ENCODE measurements at places on chromosomes 16 and 17.

DNA sequence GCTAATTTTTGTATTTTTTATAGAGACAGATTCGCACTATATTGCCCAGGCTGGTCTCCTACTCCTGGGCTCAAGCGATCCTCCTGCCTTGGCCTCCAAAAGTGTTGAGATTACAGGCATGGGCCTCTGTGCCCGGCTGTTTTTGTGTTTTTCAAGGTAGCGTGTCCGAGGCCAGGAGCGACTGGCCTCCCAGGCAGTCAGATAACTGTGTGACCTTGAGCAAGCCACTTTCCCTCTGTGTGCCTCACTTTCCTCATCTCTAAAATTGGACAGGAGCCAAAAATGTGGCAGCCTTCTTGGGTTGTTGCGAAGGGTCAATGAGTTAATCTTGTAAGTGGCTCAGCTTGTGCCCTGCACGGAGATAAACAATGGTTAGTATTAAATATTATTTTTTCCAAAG is 2.4 kb downstream of the ABCC1 start:
- DNase-seq: no peak

GRCh38 chr17:68820825-68821481 is 134.2 kb downstream of the ABCA8 start:
- no peak for DNase-seq

- peak; percentile 93 for DNase-seq
Observed at GRCh38 chr16:29807426-29808218, 1.3 kb downstream of the MAZ start.

- DNase-seq: peak; percentile 13
Observed at GRCh38 chr16:22126037-22126558, 33.8 kb downstream of the VWA3A start.

GRCh38 chr17:57750895-57751294 is 5.8 kb upstream of the CCDC182 start:
- no peak for DNase-seq

DNA sequence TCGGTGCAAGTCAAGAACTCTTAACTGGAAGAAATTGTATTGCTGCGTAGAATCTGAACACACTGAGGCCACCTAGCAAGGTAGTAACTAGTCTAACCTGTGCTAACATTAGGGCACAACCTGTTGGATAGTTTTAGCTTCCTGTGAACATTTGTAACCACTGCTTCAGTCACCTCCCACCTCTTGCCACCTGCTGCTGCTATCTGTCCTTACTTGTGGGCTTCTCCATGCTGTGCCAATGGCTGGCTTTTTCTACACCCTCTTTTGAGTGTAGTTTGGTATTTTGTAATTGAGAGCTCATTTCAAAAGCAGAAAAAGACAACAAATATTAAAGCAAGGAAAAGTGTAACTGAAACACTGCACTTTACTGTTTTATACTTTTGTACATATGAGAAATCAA is 7.7 kb upstream of the RASL10B start:
- no peak for DNase-seq

- DNase-seq: no peak
Observed at GRCh38 chr16:50574745-50575136, 26.5 kb downstream of the NKD1 start.

- no peak for DNase-seq
Observed at GRCh38 chr16:27379919-27380318, 22.1 kb upstream of the IL21R start.

GRCh38 chr17:4188076-4188475 is 45.1 kb downstream of the CYB5D2 start:
- no peak for DNase-seq

GRCh38 chr17:45814622-45815606 is 29.8 kb upstream of the SPPL2C start:
- no peak for DNase-seq

GRCh38 chr17:10089196-10089804 is 109.1 kb downstream of the GAS7 start:
- DNase-seq: no peak

GRCh38 chr17:6098050-6098822 is 28.1 kb downstream of the WSCD1 start:
- no peak for DNase-seq

DNA sequence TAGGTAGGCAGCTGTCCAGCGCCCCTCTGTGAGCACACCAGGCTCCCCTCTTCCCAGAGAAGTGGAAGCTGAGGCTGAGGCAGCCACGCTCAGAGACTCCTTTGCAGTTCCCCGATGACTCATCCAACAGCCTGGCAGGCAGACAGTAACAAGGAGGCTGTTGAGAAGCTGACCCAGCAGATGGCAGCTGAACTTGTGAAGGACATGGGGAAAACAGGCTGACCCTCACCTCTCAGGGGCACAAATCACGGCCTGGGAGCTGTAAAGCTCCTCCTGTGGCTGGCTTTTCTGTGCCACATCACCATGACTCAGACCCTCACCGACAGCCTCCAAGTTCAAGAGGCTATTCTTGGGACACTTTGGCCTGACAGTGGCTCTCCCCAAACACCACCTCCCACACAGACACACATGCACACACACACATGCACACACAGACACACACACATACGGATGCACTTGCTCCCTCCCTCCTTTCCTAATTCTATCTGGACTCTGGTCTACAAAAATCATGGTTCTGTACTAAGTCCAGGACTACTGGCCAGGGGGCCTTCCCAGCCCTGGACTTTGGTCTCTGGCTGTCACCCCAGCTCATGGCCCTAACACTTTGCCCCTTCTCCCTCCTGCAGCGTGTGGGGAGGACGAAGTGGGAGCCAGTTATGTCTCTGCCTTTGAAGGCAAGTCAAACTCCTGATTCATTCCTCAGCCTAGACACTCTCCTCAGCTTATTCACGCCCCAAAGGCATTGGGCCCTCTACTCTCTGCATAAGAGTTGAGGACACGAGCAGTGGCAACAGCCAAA is 23.2 kb downstream of the MAP3K14 start:
- DNase-seq: peak; percentile 97

- DNase-seq: no peak
Observed at GRCh38 chr16:7303660-7304200, 28.9 kb upstream of the RBFOX1 start.

GRCh38 chr17:58679263-58680037 is 12.4 kb downstream of the TEX14 start:
- peak; percentile 95 for DNase-seq

DNA sequence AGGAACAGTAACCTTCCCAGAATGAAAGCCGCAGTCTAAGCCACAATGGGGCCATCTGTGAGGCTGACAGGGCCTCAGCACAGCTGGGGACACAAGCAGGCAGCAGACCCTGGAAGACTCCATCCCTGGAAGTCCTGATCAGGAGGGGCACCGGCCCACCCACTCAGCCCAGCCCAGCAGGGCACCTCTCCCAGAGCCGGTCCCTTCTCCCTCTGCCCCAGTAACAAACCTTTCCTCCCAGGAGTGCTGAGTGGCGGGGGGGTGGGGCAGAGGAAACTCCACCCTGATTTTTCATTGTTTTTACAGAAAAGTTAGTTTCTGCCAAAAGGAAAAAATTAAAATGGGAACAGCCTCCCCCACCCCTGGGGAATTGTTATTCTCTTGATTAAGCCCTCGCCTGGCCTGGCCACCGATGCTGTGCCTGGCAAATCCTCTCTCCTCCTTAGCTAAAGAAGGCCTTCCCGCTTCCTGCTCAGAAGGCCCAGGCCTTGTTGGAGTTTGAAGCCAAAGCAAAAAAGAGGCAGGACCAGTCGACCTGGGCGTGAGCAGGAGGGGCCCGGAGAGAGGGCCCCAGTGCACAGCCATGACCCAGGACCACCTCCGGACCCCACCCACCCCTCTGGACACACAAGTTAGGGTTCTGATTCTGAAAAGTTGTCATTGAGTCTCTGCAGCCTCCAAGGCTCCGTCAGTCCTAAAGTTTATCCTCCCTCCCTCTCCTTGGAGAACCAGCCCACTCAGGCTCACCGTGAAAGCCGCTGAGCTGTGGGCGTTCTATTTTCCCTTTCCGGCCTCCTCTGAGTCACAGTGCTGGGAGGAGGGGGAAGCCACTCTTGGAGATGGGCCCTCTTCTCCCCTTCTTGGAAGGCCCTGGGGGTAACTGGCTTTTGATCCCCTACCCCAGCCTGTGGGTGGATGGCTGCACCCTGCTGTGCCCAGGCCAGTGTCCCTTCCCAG is 128.4 kb upstream of the TNRC6C start:
- peak; percentile 63 for DNase-seq

- DNase-seq: no peak
Observed at GRCh38 chr16:75097941-75098901, 18.4 kb downstream of the LDHD start.

DNA sequence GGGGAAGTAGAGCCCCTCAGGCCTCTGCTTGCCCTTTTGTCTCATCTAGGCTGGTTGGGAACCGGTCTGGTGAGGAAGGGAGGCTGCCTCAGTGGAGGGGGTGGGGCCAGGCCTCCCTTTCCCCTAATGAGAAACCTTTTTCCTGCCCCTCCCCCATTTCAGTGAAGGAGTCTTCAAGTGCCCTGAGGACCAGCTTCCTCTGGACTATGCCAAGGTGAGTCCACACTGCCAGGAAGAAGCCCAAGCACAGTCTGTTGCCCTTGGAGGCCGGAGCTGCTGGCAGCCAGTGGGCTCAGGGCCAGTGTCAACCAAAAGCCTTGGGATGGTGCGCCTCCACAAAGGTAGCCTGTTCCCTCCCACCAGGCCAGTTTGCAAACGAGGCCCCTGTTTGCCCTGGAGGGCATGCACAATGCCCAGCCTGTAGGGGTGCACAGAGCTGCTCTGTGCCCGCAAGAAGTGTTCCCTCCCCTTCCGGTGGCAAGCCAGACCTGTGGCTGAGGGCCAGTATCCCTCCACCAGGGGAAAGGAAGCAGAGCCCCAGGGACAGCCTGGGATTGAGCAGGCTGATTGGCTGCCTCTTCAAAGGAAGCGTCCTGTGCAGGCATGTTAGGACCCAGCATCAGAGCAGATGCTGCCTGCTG is 3.4 kb downstream of the TRAF4 start:
- DNase-seq: no peak

GRCh38 chr17:42253578-42253977 is 22.6 kb downstream of the STAT5B start:
- DNase-seq: no peak

DNA sequence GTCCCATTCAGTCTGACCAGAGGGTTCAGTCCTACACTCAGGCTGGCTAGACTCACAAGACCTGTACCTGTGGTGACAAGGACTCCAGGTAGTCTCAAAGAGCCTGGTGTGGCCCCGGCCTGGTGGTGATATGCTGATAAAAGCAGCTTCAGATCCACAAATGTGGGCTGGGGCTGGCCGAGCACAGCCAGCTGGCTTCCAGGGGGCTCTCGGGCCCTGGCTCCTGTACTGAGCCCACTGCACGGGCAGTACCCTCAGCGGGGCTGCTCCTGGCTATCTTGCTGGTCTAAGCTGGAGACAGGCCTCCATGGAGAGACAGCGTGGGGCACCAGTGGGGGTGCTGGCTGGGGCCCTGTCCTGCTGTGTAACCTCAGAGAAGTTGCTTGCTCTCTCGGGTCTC is 4.3 kb downstream of the SMIM5 start:
- no peak for DNase-seq

- peak; percentile 51 for DNase-seq
Observed at GRCh38 chr17:82244413-82245133, 15.7 kb downstream of the SLC16A3 start.

GRCh38 chr17:40075201-40075941 is 12.6 kb downstream of the THRA start:
- DNase-seq: no peak

DNA sequence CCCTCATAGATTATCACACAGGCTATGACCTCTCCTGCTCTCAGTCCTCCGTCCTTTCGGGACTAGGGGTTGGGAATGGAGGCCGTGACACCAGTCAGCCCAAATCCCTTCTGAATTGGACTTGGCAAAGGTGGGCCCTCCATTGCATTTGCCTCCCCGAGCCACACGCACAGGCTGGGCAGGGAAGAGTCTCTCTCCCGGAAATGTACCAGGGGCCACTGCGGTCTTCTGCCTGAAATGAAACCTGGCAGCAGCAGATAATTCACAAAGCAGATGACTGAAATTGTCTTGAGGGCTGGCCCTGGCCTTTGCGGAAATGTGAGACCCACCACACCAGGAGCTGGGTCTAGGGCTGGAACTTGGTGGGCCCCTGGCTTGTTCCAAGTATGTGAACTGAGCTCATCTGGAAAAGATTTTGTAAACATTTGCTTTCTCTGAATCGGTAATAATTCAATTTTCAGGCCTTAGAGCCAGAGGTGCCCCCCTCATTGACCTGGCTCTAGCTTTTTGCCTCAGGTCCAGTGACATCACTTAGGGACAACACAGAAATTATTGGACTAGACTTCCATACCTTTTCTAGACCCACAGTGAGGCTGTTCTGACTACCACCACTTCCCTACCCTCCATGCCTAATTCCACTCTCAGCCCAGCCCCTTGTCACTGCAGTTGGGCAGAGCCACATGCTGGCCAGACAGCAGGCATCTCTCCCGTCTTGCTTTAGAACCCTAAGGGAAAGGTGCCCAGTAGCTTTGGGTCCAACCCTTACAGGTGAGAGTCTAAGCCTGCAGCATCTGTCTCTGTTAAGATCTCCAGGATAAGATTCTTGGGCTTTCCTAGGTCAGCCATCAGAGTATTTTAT is 75.2 kb downstream of the CCDC182 start:
- no peak for DNase-seq

GRCh38 chr17:74126179-74126900 is 77.1 kb upstream of the RPL38 start:
- no peak for DNase-seq

- DNase-seq: no peak
Observed at GRCh38 chr17:66910651-66911285, 53.7 kb upstream of the CACNG4 start.

DNA sequence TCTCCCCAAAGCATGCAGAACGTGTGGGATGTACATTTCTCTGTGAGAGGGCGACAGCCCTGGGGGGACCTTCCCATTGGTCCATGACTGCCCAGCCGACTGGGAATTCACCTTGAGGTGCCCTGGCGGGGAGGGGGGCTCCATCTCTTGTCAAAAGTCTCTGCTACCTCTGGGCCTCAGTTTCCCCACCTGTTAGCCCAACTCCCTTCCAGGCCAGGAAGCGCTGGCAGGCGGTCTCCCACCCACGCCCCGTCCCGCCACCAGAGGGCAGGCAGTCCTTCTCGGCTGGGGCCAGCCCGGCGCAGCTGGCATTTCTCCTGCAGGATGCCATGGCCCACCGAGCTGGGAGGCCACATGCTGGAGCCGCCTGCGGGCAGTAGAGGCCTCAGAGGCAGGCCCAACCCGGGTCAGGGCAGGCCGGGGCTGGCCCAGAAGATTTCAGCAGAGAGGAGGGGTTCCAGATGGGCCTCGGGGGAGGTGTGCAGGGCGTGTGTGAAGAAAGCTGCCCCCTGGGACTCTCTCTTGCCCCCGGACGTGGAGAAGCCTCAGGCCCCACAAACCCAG is 16.6 kb downstream of the CD7 start:
- DNase-seq: peak; percentile 39

DNA sequence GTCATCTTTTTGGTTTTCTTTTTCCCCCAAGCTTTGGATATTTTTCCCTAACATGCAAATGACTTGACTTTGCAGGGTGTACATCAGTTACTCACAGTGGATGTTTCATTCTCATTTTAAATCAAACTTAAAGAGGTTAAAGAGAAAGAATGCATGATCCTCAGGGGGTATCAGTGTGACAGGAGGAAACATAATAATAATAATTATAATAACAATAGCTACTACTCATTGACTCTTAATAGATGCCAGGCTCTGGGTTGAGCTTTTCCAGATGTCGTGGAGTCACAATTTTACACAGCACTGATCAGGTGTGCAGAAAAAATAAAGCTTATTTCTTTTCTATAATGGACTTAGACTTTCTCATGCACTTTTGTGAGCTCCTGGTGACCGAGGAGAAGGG is 157.2 kb upstream of the CACNG3 start:
- DNase-seq: no peak

All from HT1080 (cell line).